ENCODE measurements at places on chromosomes 5 and 9.

DNA sequence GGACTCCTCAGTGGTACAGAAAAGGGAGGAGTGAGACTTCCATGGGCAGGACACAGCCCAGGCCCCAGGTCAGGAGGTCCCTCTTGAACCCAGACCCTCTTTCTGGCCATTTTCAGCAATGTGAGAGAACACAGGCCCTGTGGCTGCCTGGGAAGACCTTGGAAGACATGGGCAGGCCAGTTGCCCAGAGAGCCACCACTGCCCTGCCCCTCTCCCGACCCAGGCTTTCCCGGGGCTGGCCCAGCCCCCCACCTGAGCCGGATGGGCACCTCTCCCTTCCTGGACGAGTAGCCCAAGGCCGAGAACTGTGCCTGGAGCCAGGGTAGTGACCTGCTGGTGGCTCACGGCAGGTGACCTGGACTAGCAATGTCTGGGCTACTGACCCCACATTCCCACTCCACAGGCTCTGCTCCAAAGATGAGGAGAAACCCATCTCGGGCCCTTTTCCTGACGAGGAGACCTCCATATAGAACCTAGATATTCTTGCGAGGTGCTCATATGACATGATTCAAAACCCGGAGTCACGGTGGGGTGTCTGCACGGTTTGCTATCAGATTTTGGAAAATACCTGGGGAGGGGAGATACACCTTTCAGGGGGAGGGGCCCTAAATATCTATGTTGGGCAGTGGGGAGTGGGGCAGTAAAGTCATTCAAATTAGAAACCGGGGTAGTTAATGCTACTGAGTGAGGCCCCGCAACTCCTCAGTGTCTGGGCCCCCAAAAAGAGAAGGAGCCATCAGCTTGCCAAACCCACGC lies 59.4 kb downstream of the ZNF354C start:
- DNase-seq, result no peak

GRCh38 chr9:100440071-100440470 lies 13.1 kb downstream of the MSANTD3 start:
- no peak for DNase-seq

DNA sequence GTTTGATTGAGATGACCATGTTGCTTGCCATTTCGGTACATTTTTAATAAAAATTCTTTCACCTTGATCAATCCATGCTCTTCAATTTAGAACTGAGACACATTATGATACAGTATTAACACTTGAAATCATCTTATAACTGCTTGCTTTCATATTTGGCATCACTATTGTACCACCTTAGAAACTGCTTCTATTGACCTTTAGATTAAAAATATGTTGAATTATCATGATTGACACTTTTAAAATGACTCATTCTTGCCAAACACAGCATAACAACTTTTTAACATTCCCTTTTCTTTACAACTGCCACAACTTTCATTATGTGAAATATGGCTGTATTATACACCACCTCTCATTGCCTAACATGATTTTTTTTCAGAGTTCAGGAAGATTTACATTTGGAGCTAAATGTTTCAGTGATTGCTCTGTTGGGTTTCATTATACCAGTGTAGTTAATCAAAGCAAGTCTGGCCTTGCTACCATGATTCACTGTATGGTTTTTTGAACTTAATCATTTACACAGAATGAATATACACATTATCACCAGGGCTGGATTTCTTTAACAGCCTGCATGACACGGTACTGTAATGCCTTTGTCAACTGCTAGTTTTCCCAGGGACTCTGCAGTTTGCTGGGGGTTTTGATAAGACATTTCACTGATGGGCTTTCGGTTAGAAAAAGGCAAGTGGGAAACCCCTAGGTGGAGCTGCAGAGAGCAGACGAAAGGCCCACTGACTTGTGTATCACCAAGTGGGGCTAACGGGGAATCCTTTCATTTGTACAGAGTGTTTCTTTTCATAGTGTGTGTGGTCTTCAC lies 93.6 kb upstream of the TLE4 start:
- DNase-seq, result peak; percentile 13

DNA sequence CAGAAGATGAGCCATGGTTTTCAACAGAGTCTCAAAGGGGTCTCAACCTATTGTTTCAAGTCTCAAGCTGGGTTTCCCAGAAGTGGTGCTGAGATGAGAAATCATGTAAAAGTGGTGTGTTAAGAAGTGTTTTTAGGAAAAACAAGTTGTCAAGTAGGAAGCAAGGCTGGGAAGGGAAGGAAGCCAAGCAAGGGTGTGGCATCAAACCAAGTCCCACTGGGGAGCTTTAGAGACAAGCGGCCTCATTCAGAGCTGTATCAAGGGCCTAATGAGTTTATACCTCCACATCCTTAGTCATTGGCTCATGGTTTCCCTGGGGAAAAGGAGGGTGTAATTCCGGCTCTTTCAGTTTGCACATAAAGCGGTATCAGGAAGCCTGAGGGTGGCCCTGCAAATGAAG lies 26.4 kb upstream of the GABRB2 start:
- DNase-seq, result no peak

DNA sequence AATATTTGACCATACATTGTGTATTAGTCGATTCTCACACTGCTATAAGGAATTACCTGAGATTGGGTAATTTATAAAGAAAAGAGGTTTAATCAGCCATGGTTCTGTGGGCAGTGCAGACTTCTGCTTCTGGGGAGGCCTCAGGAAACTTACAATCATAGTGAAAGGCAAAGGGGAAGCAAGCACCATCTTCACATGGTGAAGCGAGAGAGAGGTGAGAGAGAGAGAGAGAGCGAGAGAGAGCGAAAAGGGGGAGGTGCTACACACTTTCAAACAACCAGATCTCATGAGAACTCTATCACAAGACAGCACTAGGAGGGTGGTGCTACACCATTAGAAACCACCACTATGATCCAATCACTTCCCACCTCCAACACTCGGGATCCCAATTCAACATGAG lies 4.1 kb upstream of the GRAMD2B start:
- DNase-seq, result no peak
